Type B pancreatic cell (in vitro differentiated cells): ENCODE measurements at places on chromosomes 3 and 15. TPM values are rescaled to one million over a fixed set of nuclear protein-coding genes. Genes with fewer than 3 reads are reported as not detected.

DCBLD2 gene
- total RNA-seq = 29.2 and 51.2 TPM in 2 replicates

IQCF5 gene
- total RNA-seq = not detected in 2 replicates

- no peaks in the 10 kb centered on the region for H3K27me3 ChIP-seq
- DNase-seq = no peak
- H3K4me1 ChIP-seq = no peaks in the 10 kb centered on the region
- H3K4me3 ChIP-seq = no peak overlapping the region
- H3K36me3 ChIP-seq = no peaks in the 10 kb centered on the region
- H3K27ac ChIP-seq = no peak overlapping the region
Measured at GRCh38 chr3:111598552-111598951, 3.4 kb upstream of the ZBED2 start.

DNA sequence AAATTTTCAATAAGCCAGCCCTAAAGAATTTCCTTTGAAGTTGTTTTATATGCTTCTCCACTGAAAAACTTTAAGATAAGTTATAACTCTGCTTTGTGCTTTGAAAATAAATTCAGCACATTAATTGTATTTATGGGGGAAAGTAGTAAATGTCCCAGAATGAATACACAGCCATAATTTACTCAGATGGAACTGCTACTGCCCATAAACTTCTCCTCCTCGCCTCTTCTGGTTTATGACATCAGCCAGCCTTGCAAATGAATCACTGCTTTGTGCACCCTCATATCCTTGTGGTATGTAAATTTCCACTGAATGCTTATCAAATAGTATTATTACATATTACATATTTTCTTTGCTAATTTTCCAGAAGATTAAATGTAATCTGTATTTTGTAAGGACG lies 302.0 kb downstream of the DIPK2A start:
- H3K27me3 ChIP-seq = peaks cover 8% of the 10 kb centered on the region
- no peak for DNase-seq
- H3K4me1 ChIP-seq = peaks cover 6% of the 10 kb centered on the region

GRCh38 chr3:36155515-36155914 lies 224.8 kb upstream of the STAC start:
- no peak overlapping the region for H3K27ac ChIP-seq
- H3K4me3 ChIP-seq = no peak overlapping the region
- peaks cover 22% of the 10 kb centered on the region for H3K27me3 ChIP-seq
- H3K36me3 ChIP-seq = no peaks in the 10 kb centered on the region
- no peaks in the 10 kb centered on the region for H3K4me1 ChIP-seq

DNA sequence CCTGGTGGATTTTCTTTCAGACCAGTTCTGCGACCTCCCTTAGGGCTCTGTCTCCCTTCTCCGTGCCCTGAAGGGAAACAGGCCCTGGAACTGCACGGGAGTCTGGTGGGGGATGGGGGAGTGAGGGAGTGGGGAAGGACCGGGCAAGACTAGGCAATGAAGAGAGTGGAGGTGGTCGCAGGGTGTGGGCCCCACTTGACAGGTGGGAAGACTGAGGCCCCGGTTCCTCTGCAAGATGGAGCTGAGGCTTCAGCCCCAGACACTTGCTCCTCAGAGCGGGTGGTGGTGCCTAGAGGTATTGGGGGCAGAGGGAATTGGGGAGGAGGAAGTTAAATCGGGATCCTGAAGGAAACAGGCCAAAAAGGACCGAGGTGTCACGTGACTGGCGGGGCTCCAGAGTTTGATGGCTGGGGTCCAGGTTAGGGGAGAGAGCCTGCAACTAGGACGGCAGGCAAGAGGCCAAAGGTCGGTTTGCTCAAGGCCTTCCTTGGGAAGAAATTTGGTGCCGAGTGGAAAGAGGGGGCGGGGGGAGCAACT lies 597 bp upstream of the CAMK1 start:
- H3K27ac ChIP-seq = no peak overlapping the region
- peaks cover 3% of the 10 kb centered on the region for H3K27me3 ChIP-seq
- peaks cover 8% of the 10 kb centered on the region for H3K4me1 ChIP-seq

GRCh38 chr3:128439226-128439625 lies 27.5 kb downstream of the DNAJB8 start:
- no peaks in the 10 kb centered on the region for H3K36me3 ChIP-seq
- H3K27me3 ChIP-seq = peaks cover 25% of the 10 kb centered on the region
- H3K4me1 ChIP-seq = peaks cover 4% of the 10 kb centered on the region
- no peak overlapping the region for H3K27ac ChIP-seq

DNA sequence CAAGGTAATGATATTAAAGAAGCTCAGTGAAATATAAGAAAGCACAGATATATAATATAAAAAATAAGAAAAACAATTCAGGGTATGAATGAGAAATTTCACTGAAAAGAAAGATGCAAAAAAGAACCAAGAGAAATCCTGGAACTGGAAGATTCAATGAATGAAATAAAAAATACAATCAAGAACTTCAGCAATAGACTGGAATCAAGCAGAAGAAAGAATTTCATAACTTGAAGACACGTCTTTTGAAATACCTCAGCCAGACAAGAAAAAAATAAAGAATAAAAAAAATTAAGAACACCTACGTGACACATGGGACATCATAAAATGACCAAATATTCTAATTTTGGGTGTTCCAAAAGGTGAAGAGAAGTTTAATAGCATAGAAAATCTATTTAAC lies 104.6 kb upstream of the NEO1 start:
- DNase-seq = no peak
- H3K4me1 ChIP-seq = no peaks in the 10 kb centered on the region
- no peak overlapping the region for H3K27ac ChIP-seq
- peaks cover 4% of the 10 kb centered on the region for H3K36me3 ChIP-seq
- no peak overlapping the region for H3K4me3 ChIP-seq
